ENCODE measurements at places on chromosomes 13 and 19.

- DNase-seq = no peak
Measured at GRCh38 chr19:12996406-12997094, 1.3 kb downstream of the NFIX start.

DNA sequence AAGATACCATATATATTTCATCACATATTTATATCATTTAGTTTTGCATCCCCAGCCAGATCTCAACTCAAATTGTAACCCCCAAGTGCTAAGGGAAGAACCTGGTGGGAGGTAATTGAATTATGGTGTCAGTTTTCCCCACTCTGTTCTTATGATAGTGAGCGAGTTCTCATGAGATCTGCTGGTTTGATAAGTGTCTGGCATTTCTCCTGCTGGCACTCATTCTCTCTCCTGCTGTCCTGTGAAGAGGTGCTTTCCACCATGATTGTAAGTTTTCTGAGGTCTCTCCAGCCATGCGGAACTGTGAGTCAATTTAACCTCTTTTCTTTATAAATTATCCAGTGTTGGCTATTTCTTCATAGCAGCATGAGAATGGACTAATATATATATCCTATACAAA, 462.5 kb upstream of the SLITRK5 start:
- DNase-seq = no peak

- no peak for DNase-seq
Measured at GRCh38 chr13:31627097-31627845, 112.1 kb upstream of the RXFP2 start.

GRCh38 chr19:5968431-5969373, 9.2 kb downstream of the RANBP3 start:
- DNase-seq = peak; percentile 48

DNA sequence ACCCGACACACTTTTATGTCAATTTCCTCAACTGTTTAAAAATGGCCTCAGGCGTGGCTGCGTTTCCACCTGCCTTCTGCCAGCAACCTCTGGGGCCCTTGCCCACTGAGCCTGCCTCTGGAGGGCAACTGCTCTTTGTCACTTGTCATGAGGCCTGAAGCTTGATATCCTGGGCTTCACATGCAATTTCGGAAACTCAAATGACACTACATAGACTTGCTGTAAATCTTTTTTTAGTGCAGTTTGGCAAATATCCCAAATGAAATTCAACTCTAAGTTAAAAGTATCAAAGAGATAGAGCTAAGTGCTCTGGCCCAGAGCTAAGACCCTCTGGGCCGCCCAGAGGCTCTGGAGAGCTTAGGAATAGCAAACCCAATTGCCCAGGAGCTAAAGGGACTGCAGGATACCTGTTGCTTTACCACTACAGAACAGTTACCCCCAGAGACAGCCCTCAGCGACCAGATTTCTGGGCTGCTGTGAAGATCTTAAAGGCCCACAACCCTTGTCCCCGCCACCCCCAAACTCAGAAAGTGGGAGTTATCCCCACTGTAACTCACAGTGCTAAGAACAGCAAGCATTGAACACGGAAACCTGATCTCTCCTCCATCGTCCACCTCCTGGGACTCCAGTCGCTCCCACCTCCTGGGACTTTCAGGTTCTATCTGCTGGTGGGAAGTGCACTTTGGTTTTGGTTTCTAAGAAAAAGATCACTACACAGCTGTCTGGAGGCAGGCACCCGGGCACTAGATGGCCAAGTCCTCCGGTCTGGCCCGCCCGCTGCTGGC, 19.4 kb downstream of the GJA3 start:
- no peak for DNase-seq

DNA sequence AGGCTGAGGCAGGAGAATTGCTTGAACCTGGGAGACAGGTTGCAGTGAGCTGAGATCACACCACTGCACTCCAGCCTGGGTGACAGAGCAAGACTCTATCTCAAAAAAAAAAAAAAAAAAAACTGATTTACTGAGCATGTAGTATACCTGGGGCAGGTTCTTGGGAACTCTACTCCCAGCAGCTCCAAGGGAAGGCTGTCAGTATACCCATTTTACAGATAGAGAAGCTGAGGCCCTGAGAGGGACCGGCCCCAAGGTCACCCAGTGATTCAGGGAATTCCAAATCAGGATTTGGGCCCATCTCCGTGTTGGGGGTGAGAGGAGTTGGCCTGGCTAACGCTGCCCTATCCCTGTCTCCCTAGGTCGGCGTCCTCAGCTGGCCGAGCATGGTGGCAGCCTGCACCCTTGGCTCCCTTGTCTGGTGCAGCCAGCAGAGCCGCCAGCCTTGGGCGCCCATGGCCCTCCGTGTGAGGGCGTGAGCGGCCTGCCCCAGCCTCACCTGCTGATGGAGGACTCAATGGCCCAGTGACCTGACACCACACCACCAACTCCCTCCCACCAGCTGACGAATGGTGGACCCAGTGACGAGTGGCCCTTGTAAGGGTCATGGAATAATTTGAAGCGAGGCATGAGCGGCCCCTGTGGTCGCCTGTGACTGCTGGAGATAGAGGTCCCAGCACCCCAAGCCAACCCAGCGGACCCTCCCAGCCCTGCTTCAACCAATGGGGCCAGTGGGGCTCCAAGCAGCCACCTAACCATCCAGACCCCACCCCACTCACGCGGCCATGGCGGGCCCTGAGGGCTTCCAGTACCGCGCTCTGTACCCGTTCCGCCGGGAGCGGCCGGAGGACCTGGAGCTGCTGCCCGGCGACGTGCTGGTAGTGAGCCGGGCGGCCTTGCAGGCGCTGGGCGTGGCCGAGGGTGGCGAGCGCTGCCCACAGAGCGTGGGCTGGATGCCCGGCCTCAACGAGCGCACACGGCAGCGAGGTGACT, 2.4 kb downstream of the PIK3R2 start:
- no peak for DNase-seq

DNA sequence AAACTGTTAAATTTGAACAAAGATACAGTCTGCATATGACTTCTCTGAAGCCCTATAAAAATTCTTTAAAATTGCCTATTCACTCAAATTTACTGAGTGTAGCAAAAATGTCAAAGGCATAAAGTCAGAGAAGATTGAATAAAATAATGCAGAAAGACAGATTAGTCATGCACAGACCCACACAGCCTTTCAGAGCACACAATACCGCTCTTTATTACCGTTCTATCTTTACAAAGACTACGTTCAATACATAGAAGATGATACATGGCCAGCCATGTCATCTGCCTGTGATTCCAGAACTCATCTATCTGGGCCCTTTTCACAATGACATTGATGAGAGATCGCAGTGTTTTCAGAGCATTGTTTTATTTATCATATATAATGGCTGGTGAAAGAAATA, 107.2 kb downstream of the URI1 start:
- no peak for DNase-seq

- DNase-seq = no peak
Measured at GRCh38 chr13:26310003-26310402, 56.1 kb downstream of the CDK8 start.

DNA sequence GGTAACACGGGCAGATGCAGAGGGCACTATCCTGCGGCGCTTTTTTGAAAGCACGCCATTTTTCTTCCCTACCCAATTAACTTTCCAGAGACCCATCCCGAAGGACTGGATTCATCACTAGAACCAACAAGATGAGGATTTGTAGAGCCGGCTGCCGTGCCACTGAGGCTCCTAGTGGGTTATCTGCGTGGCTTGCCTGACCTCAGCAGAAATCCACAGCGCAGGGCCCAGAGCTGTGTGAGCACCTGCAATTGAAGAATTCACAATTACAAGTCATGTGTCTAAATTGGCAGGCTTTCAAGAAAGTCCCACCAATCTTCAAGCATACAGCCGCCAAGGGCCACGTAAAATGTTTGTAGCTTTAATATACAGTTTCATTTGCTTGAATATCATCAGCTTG, 75.5 kb downstream of the ALOX5AP start:
- no peak for DNase-seq

DNA sequence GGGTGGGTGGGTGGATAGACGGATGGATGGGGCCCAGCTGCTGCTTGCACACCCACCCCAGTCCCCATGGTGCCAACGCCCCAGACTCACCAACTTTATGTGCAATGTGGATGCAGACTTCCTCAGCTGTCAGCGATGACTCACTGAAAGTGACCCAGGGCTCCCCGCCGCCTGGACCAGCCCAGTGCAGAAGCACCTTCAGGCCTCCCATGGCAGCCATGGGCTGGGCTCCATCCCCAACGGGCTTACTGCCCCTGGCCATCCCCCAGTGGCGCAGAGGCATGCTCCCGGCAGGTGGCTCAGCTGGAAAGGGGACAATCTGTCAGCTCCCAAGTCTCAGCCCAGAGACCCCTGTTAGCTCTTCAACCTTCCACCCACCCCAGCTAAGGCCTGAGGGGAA, 2.2 kb downstream of the TYK2 start:
- no peak for DNase-seq

Measured in Karpas-422 (cell line).